ENCODE measurements at places on chromosomes 6 and 20.

GRCh38 chr20:17810062-17810631 lies 110.4 kb downstream of the BANF2 start:
- no peak for DNase-seq

DNA sequence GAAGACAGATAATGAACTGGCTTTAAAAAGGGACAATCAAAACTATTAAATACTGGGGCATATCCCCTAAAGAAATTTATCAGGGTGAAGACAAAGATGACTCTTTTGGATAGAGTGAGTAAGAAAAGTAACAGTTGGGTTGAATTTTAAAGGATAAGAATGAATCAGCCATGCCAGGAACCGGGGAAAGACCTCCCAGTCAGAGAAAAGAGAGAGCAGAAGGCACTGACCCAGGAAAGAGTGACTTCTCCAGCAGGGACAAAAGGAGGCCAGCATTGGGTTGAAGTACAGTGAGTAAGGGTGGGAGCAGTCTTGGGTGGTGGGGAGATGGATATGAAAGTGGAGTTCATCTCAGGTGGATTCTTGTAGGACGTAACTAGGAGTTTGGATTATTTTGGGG lies 516.9 kb upstream of the JAG1 start:
- no peak for DNase-seq

DNA sequence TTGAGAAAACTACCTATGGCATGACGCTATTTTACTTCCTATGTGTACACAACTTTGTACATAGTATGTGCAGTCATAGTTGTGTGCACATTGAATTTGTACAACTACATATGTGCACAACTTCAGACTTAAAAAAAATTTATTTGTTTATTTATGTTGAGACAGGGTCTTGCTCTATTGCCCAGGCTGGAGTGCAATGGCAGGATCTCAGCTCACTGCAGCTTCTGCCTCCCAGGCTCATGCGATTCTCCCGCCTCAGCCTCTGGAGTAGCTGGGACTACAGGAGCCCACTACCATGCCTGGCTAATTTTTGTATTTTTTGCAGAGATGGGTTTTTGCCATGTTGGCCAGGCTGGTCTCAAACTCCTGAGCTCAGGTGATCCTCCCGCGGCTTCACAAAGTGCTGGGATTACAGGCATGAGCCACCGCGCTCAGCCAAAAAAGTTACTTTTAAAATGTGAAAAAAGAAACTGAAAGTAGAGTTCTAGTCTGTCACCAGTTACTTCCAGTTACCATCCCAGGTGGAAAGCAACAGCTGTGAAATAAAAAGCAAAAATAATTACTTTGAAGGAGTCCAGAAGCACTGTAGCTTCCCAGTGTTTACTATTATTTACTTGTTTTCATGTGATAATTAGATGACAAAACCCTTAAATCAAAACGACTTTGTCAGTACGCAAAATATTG lies 1.7 kb upstream of the ZKSCAN8 start:
- no peak for DNase-seq

DNA sequence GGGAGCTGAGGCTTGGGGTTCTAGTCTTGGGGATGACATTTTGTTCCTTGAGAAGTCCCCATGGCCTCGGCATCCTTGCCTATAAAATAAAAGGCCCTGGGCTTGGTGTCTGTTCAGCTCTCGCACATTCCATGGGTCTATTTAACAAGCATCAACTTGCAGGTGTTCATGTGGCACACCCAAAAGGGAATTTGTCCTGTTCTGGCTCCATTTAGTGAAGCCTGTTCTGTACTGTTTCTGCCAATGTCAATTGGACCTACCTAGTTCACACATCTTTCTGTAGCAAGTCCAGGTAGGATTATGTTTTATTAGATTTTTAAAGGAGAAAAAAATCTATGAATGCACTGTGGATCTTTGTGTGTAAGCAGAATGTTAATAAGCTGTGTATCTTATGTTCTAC lies 262.0 kb downstream of the HIVEP2 start:
- no peak for DNase-seq

GRCh38 chr6:108872141-108872557 lies 23.9 kb downstream of the ARMC2 start:
- DNase-seq, result no peak

DNA sequence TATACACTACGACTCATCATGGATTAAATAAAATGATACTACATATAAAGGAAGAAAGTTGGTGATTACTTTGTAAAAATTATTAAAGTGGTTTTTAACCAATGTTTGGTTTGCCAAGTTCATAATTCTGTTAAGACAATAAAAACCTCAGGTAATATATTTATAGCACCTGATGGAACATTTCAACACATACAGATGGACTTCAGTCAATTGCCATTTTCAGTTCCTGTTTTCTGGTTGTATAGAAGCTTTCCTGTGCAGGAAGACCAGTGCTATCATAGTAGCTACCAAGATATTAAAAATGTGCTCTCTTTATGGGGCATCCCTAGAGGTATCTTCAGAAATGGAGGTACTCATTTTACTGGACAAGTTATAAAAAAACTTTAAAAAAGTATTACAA lies 1686.4 kb downstream of the GRIK2 start:
- DNase-seq, result no peak

- peak; percentile 7 for DNase-seq
Measured at GRCh38 chr6:148747471-148748165, 788 bp downstream of the UST start.

- no peak for DNase-seq
Measured at GRCh38 chr6:137680705-137681346, 186.2 kb upstream of the TNFAIP3 start.

DNA sequence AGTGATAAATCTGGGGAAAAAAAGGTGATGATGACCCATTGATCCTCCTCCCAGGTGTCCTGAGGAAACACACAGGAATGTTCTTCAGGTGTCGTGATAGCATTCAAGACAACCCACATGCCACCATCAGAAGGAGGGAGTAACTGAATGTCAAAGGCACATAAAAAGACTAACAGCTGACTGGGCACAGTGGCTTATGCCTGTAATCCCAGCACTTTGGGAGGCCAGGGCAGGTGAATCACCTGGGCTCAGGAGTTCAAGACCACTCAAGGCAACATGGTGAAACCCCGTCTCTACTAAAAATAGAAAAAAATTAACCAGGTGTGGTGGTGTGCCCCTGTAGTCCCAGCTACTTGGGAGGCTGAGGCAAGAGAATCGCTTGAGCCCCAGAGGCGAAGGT lies 82.3 kb upstream of the CST7 start:
- no peak for DNase-seq

DNA sequence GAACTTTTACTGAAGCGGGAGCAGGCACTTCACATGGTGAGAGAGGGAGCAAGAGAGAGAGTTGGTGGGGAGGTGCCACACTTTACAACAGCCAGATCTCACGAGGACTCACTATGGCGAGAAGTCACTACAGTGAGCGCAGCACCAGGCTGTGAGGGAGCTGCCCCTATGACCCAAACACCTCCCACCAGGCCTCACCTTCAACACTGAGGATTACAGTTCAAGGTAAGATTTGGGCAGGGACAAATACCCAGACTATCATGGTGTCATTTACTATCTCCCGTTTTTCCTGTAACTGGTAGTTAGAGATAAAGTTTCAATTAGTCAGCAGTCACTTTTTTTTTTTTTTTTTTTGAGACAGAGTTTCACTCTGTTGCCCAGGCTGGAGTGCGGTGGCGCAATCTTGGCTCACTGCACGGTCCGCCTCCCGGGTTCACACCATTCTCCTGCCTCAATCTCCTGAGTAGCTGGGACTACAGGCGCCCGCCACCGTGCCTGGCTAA lies 7.8 kb downstream of the RBCK1 start:
- no peak for DNase-seq

DNA sequence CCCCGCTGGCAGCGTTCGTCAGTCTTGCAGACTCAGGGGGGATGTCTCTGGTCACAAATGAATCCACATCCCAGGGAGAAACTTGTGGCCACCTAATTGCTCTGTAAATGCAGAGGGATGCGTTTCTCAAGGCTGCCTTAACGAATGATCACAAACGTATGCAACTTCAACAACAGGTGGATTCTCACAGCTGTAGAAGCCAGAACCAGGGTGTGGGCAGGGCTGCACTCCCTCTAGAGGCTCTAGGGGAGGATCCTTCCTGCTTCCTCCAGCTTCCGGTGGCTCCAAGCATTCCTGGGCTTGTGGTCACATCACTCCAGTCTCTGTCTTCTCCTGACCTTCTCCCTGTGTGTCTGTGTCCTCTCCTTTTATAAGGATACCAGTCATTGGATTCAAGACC lies 3.3 kb upstream of the TAF4 start:
- DNase-seq, result no peak

All from BE2C (cell line).